ENCODE measurements at places on chromosomes 2 and 18. TPM values are rescaled to one million over a fixed set of nuclear protein-coding genes. Genes with fewer than 3 reads are reported as not detected.
A peak's percentile ranks its signal among the peaks of the same experiment; 100 is the strongest.

TTN gene
- total RNA-seq = 3,610 TPM

ADAM17 gene
- 13.7 TPM for total RNA-seq

BMP10 gene
- total RNA-seq = 0.25 TPM

CNGA3 gene
- not detected for total RNA-seq

HOXD13 gene
- not detected for total RNA-seq

C2orf74 gene
- 28.0 TPM for total RNA-seq

DNA sequence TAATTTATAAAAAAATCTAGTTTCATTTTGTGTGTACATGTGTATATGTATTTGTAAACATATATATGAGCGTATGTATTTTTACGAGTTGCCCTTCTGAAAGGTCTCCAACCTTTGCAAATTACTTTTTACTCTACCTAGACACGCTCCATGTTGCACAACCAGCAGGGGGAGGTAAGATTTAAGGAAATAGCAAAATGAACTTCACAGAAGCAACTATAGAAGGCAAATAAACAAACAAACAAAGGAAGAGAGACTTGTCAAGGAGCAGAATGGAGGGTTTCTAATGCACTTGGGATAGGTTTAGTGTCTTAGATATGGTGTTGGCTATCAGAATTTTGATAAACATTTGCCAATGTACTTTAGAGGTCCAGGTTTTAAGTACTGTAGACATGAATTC, 820.5 kb upstream of the POU3F3 start:
- no peak for DNase-seq

GRCh38 chr2:52145005-52145404, 1113.1 kb upstream of the NRXN1 start:
- DNase-seq = no peak

GRCh38 chr2:105609746-105610402, 134.8 kb upstream of the NCK2 start:
- no peak for DNase-seq

GRCh38 chr2:215435870-215436704, at the start of gene FN1:
Gene FN1 (minus strand): TSS chr2:215436068. CDS start chr2:215435802, 266 bp downstream.
- peak; percentile 93 for DNase-seq

Measured in left ventricle myocardium superior (tissue), 1 donor.